ENCODE measurements at places on chromosomes 16 and 17.
A peak's percentile ranks its signal among the peaks of the same experiment; 100 is the strongest.

DNA sequence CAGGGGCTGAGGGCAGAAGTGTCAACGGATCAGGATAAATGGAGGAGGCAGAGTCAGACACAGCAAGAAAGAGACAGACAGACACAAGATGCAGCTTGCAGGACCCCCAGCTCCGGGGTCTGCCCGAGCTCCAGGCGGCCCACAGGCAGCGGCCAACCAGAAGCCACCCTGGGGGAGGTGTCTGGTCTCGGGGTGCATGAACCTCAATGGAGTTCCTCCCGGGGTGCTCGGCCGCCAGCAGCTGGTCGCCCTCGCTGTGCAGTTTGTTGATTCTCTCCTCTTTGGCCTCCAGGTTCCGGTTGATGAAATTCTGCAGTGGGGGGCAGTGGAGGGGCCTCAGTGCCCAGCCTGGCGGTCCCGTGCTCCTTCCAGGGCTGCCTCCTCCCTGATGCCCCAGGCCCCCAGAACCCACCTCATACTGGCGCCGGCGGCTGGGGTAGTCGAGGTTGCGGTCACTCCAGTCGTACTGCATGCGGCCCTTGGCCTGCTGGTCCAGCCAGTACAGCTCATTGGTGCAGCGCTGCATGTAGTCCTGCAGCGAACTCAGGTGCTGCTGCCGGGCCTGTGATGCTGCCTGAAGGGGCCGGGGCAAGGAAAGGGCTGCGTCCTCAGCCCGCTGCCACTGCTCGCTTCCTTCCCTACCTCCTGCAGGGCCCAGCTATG, 38.0 kb downstream of the PPL start:
- no peak for DNase-seq

- no peak for DNase-seq
These were observed 32.2 kb downstream of the ELAC2 start for GRCh38 chr17:12985431-12986293.

DNA sequence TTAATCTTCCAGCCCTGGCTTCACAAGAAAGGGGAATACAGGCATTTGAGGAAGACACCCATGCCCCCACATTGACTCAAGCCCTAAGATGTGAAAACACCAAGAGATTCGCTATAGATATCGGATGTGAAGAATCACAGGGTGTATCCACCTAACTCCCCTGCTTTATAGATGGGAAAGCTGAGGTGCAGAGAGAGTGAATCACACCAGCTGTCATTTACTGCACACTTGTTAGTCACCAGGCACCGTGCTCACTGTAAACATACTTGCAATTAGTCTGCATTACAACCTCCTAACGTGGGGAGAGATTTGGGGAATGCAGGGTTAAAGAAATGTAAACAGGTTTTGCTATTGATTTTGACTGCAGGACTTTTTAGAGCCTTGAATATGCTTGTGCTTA, 325.5 kb downstream of the C16orf95 start:
- no peak for DNase-seq

GRCh38 chr17:61997664-61998063, 67.4 kb downstream of the MED13 start:
- DNase-seq, result no peak

DNA sequence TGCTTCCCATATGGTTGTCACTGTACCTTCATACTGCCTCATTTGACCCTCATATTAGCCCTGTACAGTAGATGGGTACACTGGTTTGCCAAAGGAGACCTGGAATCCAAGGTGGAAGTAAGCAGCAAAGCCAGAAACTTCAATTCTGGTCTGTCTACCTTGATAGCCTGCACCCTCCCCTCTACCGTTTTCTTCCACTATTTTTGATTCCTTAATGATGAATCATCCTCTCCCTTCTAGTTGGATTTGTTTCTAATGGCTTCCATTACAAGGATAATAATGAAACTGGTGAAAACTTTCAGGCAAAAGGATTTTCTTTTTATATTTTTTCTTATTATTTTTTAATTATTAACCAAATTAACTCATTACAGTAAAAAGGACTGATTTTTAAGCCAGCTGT, 17.3 kb downstream of the TAC4 start:
- DNase-seq, result no peak

GRCh38 chr17:38942696-38943334, 17.4 kb downstream of the LASP1NB start:
- no peak for DNase-seq

DNA sequence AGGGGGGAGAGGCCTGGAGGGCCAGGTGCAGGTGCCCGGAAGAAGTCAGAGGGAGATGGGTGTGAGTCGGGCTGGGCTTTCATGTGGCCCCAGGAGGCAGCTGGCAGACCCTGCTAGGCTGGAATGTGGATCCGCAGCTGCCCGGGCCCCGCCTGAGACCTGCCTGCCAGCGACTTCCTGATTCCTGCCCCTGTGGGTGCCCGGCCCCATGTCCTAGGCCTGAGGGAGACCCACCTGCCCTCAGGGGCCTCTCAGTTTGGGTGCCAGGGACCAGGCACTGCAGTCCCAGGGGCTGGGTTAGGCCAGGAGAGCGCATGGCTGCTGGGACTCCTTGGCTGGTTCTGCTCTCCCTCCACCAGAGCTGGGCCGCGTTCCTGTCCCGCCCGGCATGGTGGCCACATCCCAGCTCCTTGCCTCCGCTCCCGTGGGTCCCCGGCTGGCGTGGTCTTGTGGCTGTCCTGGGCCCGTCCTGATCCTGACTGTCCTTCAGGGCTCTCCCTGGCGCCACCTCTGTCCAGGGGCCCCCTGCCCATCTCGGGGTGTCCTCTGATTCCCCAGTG, 22.1 kb upstream of the SPNS2 start:
- no peak for DNase-seq

GRCh38 chr16:14559809-14560241, 70.2 kb downstream of the PARN start:
- DNase-seq, result no peak

DNA sequence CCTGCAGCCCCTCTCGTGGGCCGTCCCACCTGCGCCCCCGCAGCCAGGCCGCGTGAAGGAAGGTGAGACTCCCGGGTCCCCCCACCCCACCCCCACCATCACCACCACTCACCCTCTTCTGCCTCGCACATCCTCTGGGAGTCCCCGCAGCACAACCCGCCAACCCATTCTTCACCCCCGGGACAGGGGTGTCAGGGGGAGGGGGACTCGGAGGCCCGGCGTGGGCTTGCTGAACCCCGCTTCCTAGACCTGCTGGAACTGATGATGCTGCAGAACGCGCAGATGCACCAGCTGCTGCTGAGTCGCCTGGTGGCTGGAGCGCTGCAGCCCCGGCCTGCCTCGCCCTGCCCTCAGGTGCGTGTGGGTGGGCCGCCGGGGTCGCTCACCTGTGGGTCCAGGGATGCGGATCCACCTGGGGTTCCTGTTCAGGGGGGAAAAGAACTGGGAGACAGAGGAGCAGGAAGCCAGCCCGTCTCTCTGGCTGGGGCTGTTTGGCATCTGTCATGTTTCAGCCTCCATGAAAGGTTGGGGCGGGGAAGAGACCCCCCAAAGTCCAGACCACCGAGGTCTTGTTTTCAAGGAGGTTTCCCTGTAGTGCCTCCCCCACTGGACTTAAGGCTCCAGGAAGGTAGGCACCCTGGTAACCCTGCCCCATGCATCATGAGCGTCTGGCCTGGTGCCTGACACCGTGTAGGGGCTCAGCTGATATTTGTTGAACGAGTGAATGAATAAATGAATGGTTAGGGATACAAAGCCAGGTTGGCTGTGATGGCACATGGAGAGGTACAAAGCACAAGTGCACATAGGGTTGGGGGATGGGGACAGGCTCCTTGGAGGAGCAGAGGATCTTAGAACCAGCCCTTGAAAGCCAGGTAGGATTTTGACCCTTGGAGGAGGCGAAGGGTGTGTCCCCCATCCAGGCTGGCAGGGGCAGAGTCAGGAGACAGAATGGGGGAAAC, 849 bp downstream of the PRR29 start:
- no peak for DNase-seq

DNA sequence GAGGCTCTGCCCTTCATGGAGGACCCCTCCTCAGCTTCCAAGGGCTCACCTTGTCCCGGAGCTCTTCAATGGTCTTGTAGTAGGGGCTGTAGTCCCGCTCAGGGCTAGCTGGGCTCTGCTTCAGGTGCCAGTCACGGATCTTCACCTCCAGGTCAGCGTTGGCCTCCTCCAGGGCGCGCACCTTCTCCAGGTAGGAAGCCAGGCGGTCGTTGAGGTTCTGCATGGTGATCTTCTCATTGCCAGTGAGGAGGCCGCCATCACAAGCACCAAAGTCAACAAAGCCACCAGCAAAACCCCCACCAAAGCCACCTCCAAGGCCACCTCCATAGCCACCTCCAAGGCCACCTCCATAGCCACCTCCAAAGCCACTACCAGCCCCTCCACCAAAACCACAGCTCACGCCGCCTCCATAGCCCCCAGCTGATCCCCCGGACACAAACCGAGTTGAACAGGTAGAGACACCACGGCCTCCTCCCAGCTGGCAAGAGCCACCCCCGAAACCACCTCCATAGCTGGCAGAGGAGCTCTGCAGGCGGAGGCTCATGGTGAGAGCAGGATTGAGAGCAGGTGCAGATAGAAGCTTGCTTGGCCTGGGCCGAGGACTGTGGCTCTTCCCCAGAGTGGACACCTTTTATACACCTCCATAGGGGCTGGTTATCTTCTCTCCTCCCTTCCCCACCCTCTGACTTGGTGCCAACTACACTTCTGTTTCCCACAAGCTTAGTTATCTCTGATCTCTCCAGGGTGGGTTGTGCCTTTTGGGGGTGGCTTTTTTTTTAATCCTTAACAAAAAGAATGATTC, at the start of gene KRT13:
Gene KRT13 (minus strand): TSS at position 606 of the 802 bp plus-strand sequence. CDS start 62 bp downstream, at position 544.
- no peak for DNase-seq

DNA sequence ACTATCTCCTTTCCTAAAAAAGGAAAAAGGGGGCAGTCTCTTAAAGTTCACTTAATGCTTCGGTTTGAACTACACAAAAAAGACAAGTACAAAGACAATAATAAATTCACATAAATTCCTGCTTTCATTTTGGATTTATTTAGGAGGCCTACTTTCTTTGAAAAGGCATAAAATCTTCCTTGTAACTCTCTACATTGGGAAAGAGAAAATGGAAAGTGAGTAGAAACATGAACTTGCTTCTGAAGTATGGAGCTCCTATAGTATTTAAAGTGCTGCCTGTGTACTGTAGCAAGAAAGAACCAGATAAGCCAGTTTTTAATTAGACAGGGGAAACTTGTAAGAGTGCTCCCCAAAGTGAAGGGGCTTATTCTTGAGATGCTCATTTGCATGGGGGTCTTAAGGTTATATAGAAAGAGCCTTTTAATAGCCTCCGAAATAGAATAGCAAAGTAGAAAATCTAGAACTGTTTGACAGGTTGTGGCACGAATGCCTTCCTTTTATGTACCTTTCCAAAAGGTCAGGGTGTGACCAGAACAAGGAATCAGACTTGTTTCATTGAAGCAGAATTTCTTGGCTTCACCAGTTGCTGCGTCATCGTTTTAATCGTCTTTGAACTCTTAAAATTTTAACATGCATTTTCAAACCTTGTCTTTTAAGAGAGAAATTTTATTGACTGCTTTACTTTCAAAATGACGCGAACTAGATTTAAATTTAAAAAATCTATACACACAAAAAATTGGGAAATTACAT, 12.9 kb downstream of the GAN start:
- no peak for DNase-seq

DNA sequence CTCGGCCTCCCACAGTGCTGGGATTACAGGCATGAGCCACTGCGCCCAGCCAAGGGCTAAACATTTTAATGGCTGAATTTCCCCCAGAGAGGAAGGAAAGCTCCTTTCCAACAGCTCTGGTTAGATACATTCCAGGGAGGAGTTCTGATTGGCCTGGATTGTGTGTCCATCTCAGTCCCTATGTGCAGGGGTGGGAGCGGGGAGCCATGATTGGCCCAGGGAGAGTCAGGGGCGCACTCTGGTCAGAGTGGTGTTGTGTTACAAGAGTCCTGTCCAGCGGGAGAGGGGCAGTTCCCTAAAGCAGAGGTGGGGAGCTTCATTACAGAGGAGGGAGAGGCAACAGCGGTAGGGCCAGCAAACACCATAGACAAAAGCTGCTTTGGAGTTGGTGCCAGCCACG, 75.0 kb downstream of the RAP1GAP2 start:
- no peak for DNase-seq

DNA sequence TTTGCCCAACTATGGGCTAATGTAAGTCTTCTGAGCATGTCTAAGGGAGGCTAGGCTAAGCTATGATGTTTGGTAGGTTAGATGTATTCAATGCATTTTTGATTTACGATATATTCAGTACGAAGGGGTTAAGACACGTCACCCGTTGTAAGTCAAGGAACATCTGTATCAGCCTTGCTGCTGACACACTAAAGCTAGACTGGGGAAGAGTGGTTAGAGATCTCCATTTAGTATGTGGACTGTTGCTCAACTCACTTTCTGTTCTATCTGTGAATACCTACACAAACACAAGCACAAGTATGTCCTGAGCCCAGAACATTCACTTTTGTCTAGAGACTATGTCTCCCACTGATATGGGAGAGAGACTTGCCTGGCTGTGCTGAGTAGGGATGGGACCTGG, 71.5 kb downstream of the VMP1 start:
- no peak for DNase-seq

- DNase-seq, result no peak
These were observed 7.6 kb downstream of the EPX start for GRCh38 chr17:58200024-58200633.

DNA sequence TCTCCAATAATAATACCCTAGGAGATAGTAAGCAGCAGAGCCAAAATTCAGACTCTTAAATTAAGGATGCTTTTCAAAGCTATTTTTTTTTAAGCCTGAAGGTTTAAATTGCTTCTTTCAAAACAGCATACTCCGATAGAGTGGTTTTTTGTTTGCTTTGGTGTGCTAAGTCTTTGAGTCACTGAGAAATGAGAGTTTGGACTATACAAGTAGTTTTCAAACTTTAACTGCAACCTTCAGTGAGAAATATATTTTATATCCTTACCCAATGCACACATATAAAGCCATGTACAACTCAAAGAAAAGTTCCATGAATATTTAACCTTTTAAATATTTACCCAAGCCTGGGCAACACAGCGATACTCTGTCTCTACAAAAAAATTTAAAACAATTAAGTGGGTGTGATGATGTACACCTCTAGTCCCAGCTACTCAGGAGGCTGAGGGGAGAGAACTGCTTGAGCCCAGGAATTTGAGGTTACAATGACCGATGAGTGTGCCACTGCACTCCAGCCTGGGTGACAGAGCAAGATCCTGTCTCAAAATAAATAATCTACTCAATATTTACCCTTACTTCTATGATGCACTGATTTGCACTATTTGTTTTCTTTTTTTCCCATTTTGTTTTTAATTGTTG, 19.2 kb downstream of the DCUN1D3 start:
- no peak for DNase-seq

- peak; percentile 68 for DNase-seq
These were observed 182 bp upstream of the SPECC1 start for GRCh38 chr17:20009052-20009301.

- no peak for DNase-seq
These were observed 18.9 kb upstream of the HYDIN start for GRCh38 chr16:71249399-71249798.

All from occipital lobe (tissue), 3 donors.